ENCODE measurements at places on chromosomes 11 and 22.

- DNase-seq: no peak
Measured at GRCh38 chr11:39345834-39346442, 2113.5 kb downstream of the LRRC4C start.

GRCh38 chr11:91585035-91585801 lies 639.4 kb upstream of the FAT3 start:
- no peak for DNase-seq

- no peak for DNase-seq
Measured at GRCh38 chr22:43633631-43634285, 178.3 kb downstream of the EFCAB6 start.

- DNase-seq: no peak
Measured at GRCh38 chr22:30445438-30446145, 20.0 kb downstream of the MTFP1 start.

- no peak for DNase-seq
Measured at GRCh38 chr11:80388536-80388935, 947.7 kb upstream of the TENM4 start.

- no peak for DNase-seq
Measured at GRCh38 chr11:116144387-116144958, 628.3 kb downstream of the BUD13 start.

- DNase-seq: no peak
Measured at GRCh38 chr11:70068950-70069349, 9.2 kb upstream of the ANO1 start.

DNA sequence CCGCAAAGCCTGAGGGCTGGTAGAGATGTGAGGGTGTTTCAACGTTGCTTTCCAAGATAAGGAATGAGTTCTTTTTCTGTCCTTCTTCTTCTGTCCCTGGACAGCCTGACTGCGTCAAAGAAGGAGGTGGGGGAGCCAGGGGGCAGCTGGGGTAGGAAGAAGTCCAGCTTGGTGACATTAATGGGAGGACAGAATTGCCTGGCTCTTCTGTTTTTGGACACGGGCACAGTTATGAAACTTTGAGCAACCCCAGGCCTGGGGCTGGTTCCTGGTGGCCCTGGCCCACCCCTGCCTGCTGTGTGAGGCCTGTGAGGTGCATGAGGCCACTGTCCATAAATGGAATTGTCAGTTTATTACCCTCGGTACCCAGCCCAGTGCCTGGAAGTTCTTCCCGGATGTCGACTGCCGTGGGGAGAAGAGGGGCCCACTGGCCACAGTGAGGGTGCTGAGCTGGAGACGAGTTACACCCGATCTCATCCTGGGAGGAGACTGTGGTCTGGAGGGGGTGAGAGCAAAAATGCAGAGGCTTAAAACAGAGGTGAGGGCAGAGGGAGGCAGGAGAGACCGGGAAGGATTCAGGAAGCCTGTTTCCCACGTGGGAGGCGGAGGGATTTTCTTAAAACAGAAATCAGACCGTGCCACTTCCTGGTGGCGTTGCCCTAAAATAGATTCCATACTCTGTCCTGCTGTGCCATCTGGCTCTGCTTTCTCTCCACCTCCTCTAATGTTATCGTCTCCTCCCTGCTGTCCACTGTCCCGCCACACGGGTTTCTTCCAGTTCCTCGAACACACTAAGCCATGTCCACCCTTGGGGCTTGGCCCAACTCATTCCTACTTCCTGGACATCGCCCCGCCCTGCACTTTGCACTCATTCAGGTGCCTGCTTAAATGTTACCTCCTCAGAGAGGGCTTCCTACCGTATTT lies 59.7 kb upstream of the RASD2 start:
- no peak for DNase-seq

DNA sequence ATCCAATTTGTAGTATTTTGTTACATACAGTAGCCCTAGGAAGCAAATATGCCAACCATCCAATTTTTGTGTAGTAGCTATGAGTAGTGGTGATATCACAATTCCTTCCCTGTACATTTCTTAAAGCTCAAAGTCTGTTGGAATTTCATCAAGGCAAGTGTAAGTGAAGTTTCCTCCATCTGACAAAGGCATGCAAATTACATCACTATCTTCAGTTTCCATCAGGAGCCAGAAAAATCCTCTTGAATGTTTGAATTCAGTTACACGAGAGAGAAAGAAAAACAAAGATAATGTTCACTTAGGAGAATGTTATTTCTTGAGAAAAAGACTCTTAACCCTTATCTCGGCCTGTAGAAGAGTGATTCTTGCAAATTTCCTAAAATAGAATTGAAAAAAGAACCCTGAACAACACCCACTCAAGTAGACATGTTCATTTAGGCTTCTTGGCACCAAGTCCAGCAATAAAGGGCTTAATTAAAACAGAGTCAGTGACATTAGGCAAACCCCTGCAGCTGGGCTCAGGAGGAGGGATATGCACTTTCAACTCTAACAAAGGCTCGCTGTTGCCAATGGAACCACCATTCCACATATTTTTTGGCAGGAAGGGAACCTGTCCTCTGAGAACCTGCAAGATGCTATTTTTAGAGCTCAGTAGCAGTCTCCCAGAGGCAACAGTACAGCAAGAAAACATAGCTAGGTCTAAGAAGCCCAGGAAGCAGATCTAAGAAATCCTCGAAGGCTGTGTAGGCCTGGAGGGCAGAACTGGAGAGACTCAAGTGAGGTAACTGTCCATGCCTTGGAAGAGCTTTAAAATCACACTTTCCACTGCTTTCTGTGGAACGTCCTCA lies 144.6 kb downstream of the CCDC81 start:
- DNase-seq: peak; percentile 17

DNA sequence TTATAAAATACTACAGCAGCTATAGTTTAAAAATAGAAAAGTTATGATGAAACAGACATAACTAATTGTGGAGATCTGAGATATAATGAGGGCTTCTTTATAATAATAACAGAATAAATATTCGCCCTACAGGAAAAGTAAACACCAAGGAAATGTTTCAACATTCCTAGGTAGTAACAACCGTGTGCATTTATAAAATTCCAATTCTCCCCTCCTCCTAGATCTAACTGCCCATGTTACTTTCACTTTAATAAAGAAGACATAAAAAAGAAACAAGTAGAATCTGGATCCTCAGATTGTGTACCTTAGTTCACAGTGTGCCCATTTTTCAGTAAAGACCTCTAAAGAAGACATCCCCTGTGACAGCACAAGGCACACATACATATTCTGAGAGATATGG lies 57.8 kb upstream of the MN1 start:
- no peak for DNase-seq

- no peak for DNase-seq
Measured at GRCh38 chr11:31972623-31973022, 118.3 kb upstream of the RCN1 start.

DNA sequence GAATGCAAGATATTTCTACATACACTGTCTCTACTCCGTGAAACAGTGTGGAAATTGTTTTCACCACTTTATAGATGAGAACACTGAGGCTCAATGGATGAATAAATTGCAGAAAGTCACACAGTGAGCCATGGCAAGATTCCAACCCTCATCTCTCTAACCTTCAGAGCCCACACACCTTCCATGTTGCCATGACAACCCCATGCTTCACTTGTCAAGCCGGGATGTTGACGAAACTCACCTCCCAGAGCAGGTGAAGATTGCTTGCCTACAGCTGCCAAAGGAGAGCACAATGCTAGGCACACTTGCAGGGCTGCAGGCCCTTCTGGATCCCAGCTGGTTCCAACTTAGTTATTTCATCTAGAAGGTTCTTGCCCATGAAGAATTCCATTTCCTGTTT lies 71.4 kb upstream of the SEZ6L start:
- no peak for DNase-seq

DNA sequence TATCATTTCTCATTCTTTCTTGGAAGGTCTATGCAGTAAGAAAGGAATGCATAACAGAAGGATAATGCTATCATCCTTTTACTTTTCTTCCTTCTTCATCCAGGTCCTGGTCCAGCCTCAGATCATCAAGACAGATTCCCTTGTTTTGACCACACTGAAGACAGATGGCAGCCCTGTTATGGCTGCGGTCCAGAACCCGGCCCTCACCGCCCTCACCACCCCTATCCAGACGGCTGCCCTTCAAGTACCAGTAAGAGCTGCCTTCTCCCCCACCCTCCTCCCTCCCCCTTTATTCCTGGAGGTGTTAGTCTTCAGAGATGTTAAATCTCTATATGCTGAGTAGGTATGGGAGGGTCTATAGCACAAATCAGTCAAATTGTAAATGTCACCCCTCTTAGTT lies 37.9 kb downstream of the SREBF2 start:
- no peak for DNase-seq

GRCh38 chr11:9745411-9746211 lies 81.7 kb downstream of the SWAP70 start:
- DNase-seq: peak; percentile 54

- peak; percentile 76 for DNase-seq
Measured at GRCh38 chr11:76721755-76722677, 51.5 kb upstream of the LRRC32 start.

DNA sequence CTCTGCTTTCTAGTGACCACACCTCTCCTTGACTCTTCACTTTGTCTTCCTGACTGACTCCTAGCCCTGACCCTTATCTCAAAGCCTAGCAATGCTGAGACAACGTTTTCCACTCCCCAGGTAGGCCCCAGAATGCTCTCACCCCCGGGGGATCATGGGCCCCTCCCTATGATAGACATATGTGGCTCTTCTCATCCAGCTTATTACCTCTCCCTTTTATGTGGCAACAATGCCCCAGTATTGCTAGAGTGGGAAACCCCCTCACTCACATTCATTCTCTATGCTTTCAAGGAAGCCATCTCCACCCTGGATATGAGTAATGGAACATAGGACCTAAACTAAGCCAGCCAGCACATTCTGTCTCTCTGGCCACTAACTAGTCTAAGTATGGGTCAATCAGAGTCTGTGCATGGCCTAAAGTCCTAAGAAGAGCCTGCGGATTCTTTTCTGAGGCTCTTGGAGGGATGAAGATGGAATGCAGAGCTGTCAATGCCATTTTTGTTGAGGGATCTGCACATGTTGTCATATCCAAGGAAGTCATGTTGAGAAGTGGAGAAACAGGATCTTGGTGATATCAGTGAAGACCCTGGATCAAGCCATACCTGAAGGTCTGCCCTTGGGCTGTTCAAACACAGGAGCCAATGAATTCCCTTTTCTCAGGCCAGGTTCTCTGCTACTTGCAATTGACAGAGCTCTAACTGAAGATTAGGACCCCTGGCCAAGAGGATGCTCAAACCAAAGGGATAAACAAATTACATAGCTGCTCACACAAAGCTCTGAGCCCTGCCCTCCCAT lies 79.8 kb upstream of the GRK3 start:
- no peak for DNase-seq

- no peak for DNase-seq
Measured at GRCh38 chr22:47645450-47645914, 883.0 kb downstream of the TBC1D22A start.

DNA sequence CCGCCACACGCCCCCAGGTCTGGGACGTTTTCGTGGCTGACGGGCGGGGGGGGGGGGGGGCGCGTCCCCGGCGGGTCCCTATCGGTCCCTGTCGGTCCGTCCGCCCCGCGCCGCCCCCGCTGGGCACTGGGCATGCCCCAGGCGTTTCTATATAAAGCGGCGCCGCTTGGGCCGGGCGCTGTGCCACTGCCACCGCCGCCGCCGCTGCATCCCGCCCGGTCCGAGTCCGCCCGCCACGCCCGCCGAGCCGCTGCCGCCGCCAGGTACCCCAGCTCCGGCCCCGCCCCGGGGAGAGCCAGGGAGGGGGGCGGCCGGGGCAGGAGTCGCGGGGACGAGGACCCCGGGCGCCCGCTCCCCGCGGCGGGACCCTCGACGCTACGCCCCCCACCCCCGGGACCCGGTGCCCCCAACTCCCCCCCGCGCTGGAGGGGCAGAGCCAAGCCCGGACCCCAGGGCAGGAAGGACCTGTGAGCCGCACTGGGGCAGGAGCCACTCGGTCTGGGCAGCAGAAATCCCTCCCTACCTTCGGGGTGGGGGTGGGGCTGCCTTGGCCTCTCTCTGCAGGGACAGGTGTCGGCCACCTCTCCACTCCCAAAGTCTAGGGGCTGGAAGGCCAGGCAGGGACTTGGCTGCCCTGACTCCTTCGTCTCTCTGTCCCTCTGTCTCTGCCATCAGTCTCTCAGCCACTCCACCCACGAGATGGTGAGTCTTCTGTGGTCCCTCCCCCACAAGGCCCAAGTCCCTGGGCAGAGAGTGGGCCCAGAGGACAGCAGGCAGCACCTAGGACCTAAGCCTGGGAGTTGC lies at the start of gene CARNS1:
CARNS1 (plus strand) TSS at position 178 of the 804 bp plus-strand sequence; CDS start at position 700, 522 bp downstream.
- no peak for DNase-seq

DNA sequence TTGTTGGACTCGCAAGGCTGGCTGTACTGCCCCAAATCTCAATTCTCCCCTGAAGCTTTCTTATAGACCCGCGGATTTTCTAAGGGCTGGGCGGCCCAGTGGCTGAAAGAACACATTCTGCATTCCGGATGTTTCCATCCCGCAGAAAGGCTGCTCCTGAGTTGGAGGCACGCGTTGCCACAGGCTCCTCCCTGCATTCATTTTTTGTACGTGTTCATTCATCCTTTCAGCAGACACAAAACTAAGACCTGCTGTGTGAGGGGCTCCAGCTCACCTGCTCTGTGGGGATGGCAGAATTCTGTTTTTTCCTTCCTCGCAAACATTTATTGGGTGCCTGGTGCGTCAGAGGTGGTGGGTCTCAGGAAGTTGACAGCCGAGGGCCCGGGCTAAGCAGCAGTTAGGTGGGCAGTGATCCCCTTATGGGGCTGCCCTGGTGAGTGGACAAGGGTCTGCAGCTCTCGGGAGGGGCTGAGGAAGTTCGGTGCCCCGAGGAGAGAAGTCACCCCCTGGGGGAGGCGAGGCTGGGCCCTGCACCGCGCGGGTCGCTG lies 23.7 kb downstream of the SHANK3 start:
- DNase-seq: no peak

DNA sequence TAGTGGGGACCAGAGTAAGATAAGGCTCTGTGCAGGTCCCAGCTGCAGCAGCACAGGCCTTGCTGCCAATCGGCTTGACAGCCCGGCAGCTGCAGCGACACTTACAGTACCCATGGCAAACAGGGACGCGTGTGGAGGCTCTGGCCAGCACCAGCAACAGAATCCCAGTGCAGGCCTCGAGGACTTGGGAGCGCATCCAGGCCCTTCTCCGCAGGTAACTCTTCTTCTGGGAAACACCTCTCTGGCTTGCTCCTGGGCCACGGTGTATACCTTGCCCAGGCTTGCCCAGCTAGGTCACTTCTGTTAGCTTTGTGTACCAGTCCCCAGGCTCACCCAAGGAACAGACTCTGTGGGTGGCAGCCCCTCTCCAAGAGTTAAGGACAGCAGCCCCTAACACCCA lies 126.7 kb downstream of the CTTN start:
- no peak for DNase-seq

GRCh38 chr11:126742582-126742981 lies 258.0 kb downstream of the KIRREL3 start:
- no peak for DNase-seq

GRCh38 chr22:29043906-29044575 lies 17.6 kb downstream of the C22orf31 start:
- no peak for DNase-seq

- peak; percentile 31 for DNase-seq
Measured at GRCh38 chr22:24068717-24069297, 57.7 kb downstream of the CABIN1 start.

GRCh38 chr22:25407226-25407858 lies 157.1 kb upstream of the GRK3 start:
- no peak for DNase-seq
